ENCODE measurements at places on chromosomes 13 and 19.
A peak's percentile ranks its signal among the peaks of the same experiment; 100 is the strongest.

- no peak for DNase-seq
Observed at GRCh38 chr13:68261105-68261504, 1031.0 kb upstream of the PCDH9 start.

GRCh38 chr13:113927661-113928581 is 46.0 kb downstream of the C13orf46 start:
- DNase-seq: no peak

DNA sequence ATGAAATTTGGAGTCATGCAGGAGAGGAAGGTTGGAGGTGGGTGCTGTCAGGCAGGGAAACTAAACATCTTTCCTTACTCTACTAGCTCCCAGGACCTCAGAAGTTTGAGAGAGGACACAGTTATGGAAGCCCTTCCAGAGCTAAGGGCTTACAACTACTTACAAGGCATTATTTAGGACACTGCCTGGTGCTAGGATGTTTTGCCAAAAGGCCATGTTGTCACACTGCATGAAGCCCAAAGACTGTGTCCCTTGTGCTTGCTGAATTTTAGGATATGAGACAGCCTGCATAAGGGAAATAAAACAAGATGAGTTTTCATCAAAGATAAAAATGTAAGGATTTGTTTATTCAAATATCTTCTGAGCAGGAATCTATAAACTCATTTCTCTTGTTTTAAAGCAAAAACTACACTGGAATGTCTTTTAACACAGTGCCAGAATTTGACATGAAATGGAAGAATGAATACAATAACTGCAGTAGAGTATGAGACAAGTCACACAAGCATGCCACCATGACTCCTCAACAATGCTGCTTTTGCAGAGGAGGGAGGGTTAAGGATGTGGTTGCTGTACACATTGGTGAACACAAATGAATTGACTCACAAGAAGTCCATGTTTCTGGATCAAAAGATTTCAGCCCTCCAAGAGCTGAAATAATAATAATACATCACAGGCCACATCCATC is 258.4 kb downstream of the SPRY2 start:
- no peak for DNase-seq

- DNase-seq: no peak
Observed at GRCh38 chr13:82847595-82847994, 1034.7 kb downstream of the SLITRK1 start.

GRCh38 chr13:76387566-76387965 is 498.6 kb downstream of the KCTD12 start:
- no peak for DNase-seq

GRCh38 chr13:43363156-43363953 is 340.0 kb downstream of the DNAJC15 start:
- no peak for DNase-seq

DNA sequence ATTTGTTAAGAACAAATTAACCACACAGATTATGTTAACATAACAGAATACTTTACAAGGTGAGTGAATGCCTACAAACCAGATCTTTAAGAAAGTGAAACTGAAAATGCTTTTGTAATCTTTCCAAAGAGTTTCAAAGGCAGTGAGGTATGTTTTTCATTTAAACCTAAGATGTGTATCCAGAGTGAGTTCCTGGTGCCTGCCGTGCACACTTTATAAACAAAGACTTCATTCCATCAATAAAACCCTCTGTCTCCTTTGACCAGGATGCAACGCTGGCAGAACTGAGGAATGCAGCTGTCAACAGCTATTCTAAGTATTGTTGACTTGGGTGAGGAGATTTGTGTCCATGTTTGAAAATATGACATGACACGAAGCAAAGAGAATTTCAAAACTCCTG is 344.6 kb downstream of the DNAJC15 start:
- no peak for DNase-seq

- no peak for DNase-seq
Observed at GRCh38 chr13:71866335-71867130, 471 bp downstream of the DACH1 start.

DNA sequence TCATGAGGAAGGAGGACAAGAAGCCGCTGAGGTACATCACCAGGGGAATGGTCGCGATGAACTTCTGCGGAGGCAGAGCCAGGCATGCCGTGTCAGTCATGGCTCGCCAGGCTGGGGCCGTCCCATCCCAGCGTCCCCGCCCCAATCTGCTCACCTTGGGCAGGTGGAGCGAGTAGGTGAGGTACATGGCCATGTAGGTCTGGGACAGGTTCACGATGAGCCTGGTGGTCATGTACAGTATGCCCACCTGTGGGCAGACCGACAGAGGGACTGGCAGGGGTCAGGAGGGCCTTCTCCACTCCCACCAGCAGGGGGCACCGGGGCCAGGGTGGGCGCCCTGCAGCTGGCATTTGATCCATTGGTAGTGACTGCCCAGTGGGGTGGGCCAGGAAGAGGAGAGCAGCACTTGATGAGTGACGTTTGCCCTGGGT is 8.3 kb downstream of the TEKTIP1 start:
- peak; percentile 34 for DNase-seq

DNA sequence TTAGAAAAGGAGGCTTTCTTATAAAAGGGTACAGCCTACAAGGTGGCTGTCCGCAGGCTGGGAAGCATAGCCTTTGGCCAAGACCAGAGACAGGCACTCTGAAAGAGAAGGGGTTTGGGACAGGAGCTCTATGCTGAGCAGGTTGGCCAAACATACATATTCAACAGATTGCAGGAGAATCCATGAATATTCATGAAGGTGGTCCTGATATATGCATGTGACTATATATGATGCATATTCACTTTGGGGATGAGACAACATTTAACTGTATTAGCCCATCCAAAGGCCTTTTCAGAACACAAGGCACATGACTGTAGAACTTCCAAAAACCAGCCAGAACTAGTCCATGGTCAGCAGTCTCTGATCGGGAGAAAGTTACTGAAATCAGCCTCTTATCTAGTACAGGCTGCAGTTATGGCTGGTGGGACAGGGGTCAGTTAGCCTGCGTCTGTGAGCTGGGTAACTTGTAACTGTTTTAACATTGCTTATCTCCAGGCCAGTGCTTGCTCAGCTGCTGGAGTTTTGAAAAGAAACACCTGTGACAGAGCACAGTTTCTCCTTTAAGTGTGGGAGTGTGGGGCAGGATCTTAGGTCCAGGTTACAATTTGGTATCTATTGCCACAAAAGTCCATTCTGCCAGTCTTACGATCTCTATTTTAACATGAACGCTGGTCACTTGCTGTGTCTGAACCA is 924.2 kb downstream of the UQCRFS1 start:
- DNase-seq: no peak

GRCh38 chr19:39915101-39915847 is 19.2 kb downstream of the FCGBP start:
- DNase-seq: no peak

GRCh38 chr19:493391-494170 is 2.7 kb upstream of the MADCAM1 start:
- no peak for DNase-seq

DNA sequence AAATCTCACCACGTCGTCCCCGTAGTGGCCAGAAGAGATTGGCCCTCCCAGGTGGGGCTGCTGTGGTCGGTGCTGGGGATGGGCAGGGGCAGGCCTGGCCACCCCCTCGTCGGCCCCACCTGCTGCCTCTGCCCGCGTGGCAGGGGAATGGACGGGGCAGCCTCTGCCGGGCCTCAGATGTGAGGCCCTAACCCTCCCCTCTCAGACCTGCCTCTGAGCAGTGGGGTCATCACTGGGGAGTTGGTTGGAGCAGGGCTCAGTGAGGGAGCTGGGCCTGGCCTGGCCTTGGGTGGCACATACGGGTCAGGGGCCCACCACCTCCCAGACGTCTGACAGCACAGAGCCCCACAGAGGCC is 41.5 kb downstream of the MCF2L start:
- DNase-seq: no peak

DNA sequence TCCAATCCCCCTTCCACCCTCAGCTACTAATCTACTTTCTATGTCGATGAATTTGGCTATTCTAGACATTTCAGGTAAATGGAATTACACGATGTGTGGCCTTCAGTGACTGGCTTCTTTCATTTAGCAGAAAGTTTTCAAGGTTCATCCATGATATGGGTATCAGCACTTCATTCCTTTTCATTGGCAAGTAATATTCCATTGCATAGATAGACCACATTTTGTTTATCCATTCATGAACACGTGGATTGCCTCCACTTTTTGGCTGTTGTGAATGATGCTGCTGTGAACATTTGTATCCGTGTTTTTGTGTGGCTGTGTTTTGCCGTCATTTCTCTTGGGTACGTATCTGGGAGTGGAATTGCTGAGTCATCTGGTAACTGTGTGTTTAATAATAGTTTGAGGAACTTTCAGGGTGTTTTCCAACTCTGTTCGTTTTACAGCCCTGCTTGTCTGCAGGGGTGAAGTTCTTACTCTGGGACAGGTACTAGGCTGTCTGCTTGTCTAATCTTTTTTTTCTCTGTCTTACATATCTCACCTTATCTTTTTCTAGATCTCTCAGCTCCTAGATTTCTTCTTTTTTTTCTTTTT is 32.5 kb downstream of the MARK4 start:
- DNase-seq: no peak

- DNase-seq: peak; percentile 93
Observed at GRCh38 chr19:12564016-12564664, 12.9 kb upstream of the ZNF564 start.

- no peak for DNase-seq
Observed at GRCh38 chr19:18587962-18588610, 512 bp upstream of the REX1BD start.

GRCh38 chr13:113466383-113466782 is 13.1 kb upstream of the ADPRHL1 start:
- no peak for DNase-seq

DNA sequence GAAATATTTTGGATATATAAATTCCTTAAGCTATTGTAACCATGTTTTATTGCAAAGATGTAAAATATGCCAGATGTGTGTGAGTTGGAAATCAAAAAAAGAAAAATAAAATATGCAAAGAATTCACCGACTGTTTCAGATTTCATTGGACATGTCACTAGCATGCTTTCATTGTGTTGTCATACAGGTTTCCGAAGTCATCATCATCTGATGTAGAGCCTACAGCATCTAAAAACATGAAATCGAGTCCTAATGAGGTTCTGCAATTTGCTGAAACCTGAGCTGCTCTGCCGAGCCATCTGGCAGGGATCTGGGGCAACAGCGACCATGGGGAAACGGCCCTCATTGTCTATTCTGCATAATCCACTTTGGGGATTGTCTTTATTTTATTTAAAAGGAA is 196.1 kb upstream of the MAB21L1 start:
- DNase-seq: no peak

- no peak for DNase-seq
Observed at GRCh38 chr13:49341941-49342340, 94.2 kb downstream of the CDADC1 start.

DNA sequence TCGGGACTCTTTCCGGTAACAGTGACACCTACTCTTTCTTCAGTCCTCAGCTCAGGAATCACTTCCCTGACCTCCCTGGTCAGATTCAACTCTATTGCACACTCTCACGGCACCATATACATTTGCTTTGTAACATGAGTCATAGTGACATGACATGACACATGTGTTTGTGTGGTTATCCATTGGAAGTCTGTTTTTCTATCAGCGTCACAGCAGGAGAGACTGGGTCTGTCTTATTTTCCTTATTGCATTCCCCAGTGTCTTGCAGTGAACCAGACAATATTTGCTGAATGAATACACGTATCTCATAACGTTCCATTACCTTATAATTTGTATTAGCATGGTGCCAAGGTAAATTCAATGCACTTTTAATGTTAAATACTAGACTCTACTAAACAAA is 102.0 kb downstream of the DCLK1 start:
- no peak for DNase-seq

DNA sequence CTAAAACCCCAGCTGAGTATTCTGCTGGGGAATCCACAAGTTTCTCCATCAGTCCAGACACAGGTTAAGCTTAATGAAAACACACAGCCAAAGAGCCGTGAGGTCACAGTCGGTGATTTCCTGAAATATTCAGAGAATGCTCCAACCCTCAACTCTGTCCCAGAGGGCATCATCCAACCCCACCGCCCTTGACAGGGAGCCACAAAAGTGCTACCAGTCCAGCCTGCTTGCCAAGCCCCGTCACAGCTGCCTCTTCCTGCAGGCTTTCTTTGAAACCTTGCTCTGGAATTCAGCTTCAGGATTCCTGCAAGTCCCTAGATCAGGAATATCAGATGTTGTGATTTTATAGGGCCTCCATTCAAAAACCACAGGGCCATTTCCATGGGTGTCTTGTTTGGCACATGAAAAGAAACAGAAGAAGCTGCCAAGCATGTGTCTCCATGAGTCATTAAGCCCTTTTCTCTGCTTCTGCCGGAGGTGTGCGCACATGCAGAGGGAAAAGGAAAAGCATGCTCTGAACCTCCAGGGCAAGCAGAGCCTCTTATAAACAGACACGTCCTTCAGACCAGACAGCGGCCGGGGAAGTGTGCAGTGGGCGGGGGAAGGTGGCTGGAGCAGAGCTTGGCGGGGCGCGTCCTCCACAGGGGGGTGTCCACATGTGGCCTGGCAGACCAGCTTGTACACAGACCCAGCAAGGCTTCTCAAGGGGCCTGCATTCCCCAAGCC is 164.7 kb downstream of the KATNAL1 start:
- DNase-seq: no peak

- no peak for DNase-seq
Observed at GRCh38 chr13:66914155-66914554, 316.0 kb downstream of the PCDH9 start.

DNA sequence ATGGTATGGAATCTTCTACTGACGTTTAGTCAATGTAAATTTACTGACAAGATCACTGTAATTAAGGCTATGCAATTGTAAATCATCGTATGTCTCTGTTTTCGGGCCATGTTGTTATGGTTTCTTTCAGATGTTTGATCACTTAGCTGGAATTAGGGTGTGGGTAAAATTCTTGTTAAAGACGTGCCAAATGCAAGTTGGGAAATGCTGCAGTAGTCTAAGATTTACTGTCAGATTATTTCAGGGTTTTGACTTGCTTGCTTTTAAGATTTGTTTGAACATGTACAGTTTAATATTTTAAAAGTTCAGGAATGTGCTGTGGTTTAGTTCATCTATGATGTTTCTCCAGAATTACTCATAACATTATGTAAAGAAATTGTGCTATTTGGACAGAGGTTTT is 10.8 kb downstream of the NDFIP2 start:
- no peak for DNase-seq

- DNase-seq: no peak
Observed at GRCh38 chr13:49802426-49802825, 9.9 kb upstream of the KPNA3 start.

DNA sequence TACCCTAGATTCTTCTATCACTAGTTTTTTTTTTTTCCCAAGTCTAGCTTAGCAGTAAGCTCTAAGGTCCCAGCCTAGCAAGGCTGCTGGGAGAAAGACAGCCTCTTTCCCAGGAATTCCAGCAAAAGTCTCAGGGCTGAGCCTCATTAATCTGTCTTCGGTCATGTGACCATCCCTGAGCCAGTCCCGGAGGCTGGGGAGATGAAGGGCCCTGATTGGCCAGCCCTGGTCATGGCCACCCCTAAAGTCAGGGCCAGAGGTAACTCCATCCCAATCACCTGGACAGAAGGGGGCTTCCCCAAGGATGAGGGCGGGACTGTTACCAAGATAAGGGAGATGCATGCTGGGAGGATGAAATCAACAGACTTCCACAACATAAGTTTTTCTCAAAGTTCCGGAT is 43.3 kb downstream of the CCNE1 start:
- no peak for DNase-seq

GRCh38 chr19:8630796-8631424 is 477 bp downstream of the NFILZ start:
- no peak for DNase-seq

GRCh38 chr13:97219226-97219625 is 2.9 kb upstream of the MBNL2 start:
- no peak for DNase-seq

All from stimulated activated CD4-positive, alpha-beta T cell treated with anti-CD3 and anti-CD28 coated beads, Interleukin-1b, Interleukin-23, amount 100 ng/mL, for 4 hours (primary cell).